PC-3 (cell line): ENCODE measurements at places on chromosomes 1 and 21. TPM values are rescaled to one million over a fixed set of nuclear protein-coding genes. Genes with fewer than 3 reads are reported as not detected.

SPRR4 gene
- not detected in 2 replicates for total RNA-seq

LRRC71 gene
- 0.11 TPM in 1 of 2 replicates, not detected in the other for total RNA-seq

SPOCD1 gene
- 4.1 and 5.4 TPM in 2 replicates for total RNA-seq

DNA sequence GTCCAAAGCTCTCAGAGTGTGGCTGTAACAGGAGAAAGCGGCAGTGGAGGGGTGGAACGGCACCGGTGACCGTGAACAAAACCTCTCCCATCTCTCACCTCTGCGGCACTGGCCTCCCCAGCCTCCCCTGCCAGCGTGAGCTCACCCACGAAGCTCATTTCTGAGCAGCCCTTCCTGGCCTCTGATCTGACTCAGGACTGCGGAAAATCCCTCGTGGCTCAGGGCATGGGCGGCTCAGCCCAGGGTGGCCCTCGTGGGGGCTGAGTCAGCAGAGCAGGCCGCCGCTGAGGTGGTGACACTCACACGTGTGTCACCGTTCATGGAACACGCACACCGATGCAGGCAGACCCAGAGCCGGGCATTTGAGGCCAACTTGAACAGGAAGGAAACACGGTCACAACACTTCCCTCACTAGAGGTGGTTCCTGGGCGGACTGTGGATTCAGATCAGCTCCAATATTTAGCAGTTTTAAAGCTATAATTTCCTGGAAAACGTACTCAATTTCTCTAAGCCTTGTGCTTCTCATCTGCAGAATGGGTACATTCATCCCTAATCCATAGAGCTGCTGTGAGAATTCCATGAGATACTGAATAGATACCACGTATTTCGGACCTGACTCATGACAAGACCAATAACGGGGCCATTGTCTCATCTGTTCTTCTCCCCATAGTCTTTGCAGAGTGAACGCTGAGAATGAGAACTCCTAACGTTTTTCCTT is 115.0 kb upstream of the TMPRSS2 start:
- DNase-seq: peak; percentile 51

AK5 gene
- 3.4 and 3.8 TPM in 2 replicates for total RNA-seq
